Stimulated activated CD4-positive, alpha-beta T cell treated with anti-CD3 and anti-CD28 coated beads, Interleukin-12 subunit alpha, Interleukin-12 subunit beta, amount 100 ng/mL, for 48 hours (primary cell): ENCODE measurements at places on chromosomes 13 and 19.

DNA sequence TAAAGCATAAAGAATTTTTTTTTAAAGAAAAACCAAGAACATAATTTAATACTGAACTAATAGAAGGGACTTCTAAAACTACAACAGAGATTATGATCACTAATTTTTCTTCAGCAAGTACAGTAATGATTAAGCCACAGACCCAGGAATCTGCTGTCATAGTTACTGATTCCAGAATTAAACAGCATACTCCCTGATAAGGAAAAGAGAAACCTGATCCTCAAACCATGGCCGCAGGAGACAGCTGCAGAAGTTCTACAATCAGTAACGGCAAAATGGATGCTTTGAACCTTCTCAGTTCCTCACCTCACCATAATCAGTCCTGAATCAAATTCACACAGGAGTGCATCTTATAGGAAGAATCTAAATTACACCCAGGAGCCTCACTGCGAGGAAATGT, 939.0 kb upstream of the SLITRK1 start:
- DNase-seq = no peak

GRCh38 chr13:49238621-49239020, 9.1 kb upstream of the CDADC1 start:
- DNase-seq = no peak

DNA sequence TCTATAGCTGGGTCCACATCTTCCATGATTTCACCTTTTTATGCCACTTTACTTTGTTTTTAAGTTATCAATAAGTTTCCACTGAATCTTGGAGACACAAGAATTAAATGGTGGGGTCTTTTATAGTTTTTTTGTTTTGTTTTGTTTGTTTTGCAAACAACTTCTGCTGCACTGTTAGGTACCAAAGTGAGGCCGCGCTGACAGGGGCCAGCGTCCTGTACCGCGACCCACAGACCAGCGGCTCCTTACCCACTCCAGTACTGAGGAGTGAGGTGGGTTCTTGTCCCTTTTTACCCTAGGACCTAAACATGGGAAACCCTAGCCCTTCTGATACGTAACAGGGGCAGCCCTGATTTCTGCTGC, 75.8 kb upstream of the MCF2L start:
- DNase-seq = no peak

GRCh38 chr13:35293579-35294226, 182.8 kb downstream of the MAB21L1 start:
- DNase-seq = no peak

DNA sequence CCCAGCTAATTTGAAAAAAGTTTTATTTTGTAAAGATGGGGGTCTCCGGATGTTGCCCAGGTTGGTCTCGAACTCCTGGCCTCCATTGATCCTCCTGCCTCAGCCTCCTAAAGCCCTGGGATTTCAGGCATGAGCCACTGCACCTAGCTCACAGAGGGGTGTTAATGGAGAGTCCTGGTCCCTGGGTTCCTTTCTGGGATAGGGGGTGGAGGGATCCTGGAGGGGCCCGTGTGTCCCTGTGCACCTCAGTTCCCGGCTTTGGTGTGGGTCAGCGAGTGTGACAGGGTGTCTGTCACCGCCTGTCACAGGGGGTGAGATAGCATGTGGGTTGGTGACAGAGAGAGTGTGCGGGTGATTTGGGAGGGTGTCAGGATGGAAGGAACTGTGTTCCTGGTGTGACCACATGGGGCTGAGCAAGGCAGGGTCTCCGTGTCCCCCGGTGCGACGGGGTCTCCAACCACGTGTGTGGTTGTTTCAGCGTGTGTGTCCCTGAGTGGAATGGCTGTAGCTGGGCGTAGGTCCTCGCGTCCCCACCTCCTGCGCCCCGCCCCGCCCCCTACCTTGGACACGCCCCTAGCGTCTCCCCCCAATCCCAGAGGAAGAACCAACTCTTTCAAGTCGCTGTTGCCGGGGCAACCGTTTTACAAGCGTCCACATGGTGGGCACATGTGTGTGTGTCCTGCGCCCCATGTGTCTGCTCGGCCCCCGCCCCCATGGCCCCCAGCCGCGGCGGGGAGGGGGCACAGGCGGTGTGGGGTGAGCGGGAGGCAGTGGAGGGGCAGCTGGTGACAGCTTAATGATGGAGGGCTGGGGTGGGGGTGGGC, 2.9 kb upstream of the NRTN start:
- DNase-seq = no peak

GRCh38 chr19:40417643-40417981, 4.4 kb upstream of the PRX start:
- DNase-seq = no peak

DNA sequence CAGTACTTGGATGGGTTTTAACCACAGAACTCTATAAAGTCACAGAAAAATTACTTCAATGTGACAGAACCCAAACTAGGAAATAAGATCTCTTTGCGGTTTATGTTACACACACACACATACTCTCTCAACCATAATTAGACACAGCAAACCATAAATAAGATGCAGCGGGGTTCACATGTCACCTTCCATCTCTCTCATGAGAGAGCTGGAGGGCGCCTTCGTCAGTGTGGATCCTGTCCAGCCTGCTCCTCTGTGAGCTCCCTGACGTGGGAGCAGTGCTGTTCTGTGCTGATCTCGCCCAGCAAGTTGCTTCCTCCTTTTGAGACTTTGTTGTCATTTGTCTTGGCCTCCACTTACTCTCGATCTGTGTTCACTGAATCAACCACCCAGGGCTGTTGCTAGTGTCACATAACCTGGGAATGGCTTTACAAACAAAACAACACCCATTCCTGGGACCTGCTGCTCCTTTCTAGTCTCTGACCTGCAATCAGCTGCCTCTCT, 204.9 kb upstream of the KL start:
- no peak for DNase-seq

GRCh38 chr13:52736891-52737290, 2.7 kb downstream of the CNMD start:
- no peak for DNase-seq

GRCh38 chr19:18204394-18205199, 755 bp upstream of the RAB3A start:
- no peak for DNase-seq

- no peak for DNase-seq
Measured at GRCh38 chr19:29515706-29516357, 10.0 kb upstream of the VSTM2B start.

GRCh38 chr19:36986131-36986530, 70.0 kb downstream of the ZNF568 start:
- no peak for DNase-seq

DNA sequence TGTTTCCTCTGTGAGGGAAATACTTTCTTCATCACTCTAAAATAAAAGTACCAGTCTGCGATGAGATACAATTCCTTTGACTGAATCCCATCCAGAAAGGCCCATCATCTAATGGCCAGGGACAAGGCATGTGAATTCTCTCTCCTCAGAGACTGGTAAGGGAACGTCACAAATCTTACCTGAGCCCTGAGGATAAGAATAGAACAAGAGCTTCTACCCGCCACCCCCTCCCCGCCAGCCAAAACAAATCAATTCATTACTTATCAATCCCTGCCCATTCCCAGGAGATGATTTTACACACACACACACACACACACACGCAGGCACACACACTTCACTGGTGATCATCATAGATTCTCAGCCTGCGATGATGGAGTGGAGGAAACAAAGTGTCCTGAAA, 198.7 kb downstream of the DNAJC15 start:
- no peak for DNase-seq

DNA sequence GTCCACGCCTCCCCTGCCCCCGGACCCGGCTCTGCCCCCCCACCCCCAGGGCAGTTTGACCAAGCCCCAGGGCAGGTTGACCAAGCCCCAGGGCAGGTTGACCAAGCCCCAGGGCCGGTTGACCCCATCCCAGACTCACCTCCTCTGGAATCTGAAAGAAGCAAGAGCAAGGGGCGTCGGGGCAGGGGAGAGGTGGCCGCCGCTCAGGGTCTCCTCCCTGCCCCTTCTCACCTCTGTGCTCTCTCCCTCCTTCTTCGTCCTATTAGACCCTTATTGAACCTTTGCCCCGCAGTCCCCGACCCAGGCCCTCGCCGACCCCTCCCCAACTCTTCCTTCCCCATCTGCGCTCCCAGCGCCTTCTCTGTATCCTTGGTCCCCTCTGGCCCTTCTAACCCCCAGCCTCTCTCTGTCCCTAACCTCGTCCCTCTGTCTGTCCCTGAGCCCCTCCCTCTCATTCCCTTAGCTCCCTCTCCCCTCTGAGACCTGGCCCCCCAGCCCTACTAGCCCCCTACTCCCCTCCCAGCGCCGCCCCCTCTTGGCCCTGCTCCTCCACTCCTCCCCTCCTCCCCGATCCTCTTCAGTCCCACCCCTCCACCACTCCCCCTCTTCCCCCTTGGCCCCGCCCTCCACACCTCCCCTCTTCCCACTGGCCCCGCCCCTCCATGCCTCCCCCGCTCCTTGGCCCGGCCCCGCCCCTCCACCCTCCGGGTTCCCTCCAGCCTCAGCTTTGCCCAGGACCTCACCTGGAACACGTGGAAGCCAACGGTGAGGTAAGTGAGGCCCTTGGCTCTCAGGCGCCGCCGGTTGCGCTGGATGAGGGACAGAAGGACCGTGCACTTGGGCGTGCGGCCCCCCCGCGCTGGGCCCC, 7.6 kb downstream of the CAPN12 start:
- DNase-seq = peak; percentile 59

GRCh38 chr19:52227980-52228379, 38.1 kb downstream of the PPP2R1A start:
- no peak for DNase-seq

DNA sequence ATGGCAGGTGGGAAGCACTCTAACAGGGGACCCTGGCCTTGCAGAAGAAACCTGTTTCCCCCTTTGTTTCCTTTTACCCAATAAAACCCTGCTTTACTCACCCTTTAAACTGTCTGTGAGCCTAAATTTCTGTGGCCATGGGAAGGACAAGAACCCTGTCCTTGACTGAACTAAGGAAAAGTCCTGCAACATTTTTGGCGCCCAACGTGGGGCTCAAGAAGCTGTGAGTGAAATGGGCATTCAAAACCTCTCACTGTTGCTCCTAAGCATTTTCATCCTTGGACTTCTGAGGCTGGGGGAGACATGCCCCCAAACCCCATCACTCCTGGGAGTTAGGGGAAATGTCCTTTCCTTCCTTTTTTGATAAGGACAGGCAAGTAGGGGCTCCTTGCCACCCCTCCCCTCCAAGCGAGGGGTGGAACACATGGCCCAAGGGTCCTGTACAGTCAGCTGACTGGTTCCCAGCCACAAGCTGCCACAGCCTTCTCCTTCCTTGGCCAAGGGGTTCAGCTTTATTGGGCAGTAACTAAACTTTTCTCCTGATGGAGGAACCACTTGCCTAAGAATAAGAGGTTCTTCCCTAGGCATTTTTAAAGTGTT, 381.6 kb downstream of the KLF5 start:
- DNase-seq = no peak

GRCh38 chr19:4057931-4058692, 8.6 kb downstream of the ZBTB7A start:
- peak; percentile 44 for DNase-seq

DNA sequence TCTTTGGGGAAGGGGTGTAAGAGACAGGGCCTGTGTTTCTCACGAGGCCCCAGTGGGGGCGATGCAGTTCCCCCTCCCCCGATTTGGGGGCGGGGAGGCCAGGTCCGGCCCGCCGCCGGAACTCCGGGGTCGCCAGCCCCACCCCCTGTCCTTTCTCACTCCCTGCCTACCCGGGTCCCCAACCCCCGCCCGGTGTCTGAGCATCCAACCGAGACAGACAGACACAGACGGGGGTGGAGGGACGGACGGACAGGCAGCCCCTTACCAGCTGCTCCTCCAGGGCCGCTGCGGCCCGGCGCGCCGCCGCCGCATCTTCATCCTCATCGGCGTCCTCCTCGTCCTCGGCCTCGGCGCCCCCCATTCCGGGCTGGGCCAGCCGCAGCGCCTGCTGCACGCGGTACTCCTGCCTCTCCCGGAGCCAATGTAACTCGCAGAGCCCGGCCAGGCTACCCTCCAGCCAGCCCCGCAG, 397 bp downstream of the DACT3 start:
- no peak for DNase-seq

DNA sequence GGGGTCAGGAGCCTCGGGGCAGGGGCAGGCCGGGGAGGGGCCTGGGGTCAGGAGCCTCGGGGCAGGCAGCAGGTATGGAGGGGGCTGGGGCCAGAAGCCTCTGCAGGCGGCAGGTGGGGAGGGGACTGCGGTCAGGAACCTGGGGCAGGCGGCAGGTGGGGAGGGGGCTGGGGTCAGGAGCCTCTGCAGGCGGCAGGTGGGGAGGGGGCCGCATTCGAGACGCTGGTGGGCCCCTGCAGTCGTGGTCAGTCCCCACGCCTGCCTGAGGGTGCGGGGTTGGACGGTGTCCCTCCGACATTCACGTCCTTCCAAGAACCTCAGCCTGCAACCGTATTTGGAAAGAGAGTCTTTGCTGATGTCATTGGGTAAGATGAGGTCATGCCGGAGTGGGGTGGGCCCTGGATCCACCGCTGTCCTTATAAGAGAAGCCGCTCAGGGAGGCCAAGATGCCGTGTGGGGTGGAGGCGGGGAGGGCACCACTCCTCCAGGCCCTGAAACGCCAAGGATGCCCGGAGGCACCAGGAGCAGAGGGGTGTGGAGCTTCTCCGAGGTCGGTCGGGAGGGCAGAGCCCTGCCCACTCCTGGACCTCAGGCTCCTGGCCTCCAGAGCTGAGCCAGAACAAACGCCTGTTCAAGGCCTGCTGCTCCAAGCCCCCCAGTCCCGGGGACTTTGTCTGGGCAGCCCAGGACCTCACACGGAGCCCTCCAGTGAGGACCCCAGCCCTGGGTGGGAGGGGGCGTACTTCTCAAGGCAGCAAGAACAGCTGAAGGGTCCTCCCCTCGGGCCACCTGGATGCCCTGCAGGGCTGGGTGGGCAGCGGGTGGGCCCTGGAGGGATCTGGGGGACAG, 30.1 kb downstream of the PIP5K1C start:
- DNase-seq = no peak

DNA sequence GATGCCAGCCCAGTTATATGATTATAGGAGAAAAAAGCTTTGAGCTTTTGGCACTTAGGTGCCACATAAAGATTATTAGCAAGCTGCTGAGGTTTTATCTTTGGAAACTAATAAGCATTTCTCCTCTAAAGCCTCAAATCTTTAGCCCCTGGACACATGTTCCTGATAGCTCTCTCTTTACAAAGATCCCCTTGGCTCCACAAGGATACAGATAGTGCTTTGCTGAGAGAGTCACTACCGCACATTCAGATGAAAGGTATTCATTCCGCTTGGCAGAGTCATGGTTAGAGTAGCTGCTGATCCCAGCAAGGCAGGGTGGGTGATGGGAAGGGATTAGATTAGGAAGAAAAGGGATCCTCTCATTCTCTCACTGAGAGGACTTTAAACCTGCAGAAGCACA, 28.2 kb upstream of the PSG7 start:
- DNase-seq = no peak

DNA sequence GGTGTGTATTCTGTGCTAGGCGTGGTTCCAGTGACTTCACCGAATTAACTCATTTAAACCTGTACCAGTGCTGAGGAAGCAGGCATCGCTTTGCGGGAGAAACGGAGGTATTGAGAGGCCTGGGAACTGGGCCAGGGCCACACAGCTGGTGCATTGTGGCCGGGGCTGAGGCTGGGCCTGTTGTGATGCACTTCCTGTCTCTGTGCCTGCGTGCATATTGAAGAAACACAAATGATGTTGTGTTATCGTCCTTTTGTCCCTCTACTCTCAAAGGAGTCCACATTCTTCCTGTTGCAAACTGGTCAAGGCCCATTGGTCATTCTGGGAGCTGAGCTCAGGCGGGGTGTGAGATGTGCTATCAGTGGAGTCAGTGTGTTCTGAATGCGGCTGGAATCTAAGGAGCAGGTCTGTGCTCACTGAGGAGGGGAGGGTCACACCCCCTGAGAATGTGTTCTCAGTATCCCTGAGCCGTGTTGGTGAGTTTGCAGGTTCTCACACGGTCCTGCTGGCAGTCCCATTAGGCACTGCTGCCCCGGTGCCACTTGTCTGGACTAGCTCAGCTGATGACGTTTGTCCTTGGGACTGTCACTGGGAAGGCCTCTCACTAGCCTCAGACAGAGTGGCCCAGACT, 62.1 kb downstream of the ARHGEF7 start:
- DNase-seq = no peak
